ENCODE measurements at places on chromosomes 11 and 22.

DNA sequence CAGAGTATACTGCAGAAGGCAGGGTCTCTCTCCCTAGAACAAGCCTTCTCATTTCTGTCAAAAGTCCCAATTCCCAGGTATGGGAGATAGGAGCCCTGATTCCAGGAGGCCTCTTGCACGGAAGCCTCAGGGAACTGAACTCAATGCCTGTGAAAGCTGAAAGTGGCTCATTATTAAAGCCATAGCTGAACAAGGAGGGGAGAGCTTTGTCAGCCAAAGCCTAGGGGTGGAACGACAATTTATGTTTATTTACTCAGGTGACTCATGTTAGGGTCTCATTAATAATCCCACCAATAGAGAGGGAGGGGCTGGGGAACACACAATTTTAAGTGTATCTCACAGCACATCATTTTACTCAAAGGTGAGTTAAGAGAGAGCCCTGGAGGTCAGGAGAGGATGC lies 44.9 kb downstream of the DSCAML1 start:
- DNase-seq = no peak

DNA sequence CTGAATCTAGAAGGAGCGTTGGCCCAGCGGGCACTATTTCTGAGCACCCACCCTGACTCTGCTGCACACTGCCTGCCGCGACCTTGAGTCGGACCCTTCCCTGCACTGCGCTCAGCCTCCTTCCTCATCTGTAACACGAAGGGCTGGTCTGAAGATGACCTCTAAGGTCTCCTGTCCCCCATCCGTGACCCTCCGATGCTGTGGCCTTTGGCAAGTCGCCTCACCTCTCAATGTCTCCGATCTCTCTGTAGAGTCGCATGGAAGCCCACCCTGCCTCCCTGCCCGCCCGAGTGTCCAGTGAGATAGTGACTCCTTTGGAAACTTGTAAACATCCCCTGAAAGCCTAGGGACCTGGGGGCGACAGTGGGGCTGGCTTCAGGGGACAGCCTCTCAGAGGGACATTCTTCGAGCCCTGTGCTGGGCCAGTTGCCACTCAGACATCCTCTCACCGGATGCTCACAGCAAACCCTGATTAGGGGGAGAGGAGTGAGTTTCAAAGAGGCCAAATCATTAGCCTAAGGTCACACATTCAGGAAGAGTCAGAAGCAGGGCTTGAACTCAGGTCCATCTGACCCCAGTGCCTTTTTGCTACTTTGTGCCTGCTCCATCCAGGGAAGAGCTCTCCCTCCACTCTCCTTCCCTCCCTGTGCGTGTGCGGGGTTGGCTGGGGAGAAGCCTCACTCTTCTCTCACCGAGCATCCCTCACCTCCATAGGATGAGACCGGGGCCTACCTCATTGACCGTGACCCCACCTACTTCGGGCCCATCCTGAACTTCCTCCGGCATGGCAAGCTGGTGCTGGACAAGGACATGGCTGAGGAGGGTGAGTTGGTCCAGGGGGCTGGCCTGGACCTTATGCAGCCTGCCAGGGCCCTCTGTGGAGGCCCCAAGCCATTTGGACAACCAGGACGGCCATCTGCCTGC lies 1.1 kb downstream of the KCTD17 start:
- no peak for DNase-seq

DNA sequence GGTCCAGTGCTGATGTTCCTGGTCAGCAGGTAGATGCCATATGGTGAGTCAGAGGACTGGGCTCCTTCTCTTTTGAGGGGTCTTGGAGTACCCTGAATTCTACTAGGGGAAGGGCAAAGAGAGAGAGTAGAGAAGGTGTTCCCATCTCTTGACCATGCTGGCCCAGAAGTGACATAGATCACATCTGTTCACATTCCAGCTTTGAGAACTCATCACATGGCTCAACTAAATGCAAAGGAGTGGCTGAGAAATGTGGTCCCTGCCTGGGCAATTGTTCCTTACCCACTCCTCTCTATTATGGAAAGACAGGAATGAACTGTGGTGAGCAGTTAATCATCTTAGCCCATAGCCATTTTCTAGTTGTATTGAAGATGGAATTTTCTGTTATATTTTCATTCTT lies 105.4 kb upstream of the TIMP3 start:
- DNase-seq = no peak

DNA sequence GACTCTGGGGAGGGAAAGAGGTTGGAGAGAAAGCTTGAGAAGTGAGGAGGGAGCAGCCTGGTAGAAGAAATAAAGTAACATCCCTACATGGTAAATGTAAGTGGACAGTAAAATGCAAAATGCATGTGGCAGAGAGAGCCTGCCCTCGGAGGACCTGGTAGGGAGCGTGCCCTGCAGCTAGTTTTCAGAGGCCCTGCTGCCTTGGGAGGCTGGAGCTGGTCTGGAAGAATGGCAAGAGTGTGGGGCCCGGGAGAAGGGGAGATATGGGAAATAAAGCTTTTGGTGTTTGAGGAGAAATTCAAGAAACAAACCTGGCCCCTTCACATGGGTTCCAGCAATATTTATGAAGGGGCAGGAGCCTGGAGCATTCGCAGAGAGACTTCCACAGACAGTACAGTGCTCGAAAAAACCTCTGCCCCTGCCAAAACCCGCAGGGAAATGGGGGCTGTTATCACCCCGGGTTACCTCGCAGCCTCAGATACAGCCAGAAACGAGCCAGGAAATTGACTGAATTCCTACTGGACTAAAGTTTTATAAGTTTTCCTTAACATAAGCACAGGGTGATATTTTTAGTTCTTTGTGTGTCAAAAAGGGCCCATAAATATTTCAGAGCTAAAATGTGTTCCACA lies 363.0 kb downstream of the TENM4 start:
- no peak for DNase-seq

GRCh38 chr11:23959462-23959861 lies 537.4 kb upstream of the LUZP2 start:
- no peak for DNase-seq

DNA sequence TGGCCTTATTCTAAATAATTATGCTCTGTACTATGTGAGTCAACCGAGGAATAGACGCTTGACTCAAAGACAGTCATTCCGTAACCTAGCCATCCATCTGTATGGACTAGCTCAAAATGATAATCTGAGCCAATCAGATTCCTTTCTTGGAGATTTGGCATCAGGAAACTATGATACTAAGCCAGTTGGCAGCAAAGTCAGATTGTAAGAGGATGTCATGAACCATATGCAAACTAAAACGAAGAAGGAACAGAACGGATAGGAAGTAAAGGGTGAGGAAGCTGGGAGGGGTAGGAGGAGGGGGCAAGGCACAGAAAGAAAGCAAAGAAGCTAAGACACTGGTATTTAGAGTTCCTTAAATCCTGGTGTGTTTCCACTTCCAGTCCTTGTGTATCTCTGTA lies 10.7 kb upstream of the SESN3 start:
- DNase-seq = no peak

DNA sequence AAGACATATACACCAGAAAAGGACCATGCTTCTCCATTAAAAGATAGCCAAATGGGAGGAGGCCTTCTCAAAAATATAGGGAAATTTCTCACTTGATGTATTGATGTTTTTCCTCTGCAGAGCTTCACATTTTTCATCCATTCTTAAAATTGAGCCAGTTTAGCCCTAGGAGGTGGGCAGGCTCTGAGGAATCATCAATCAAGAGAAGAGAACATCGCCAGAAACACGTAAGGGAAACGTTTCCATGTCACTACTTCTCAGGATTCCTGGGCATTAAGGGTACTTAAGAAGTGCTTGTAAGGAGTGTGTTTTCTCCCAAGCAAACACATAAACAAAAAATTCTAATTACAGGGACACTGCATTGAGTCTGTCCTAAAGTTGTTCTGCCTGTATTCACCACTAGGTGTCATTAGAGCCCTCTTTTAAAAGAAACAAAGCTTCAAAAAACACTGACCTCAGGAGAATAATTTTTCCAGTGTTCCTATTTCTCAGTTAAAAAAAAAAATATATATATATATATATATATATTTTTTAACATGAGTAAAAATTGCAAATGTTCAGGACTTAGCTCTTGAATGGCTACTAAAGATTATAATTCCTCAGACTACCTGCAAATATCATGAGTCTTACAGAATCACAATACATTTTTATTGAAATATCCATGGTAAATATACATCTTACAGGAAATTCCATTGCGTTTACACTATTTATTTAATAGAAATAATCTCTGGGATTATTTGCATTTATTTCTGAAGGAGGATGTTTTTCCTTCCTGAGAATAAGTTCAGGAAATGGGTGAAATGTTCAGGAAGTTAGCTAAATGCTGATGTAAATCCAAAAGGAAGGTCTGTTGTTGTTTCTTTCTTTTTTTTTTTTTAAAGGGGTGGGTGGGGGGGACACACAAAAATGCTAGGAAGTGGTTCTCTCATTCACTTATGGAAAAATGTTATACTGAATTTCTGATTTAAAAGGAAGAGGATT lies 16.0 kb downstream of the FZD4 start:
- DNase-seq = peak; percentile 42

DNA sequence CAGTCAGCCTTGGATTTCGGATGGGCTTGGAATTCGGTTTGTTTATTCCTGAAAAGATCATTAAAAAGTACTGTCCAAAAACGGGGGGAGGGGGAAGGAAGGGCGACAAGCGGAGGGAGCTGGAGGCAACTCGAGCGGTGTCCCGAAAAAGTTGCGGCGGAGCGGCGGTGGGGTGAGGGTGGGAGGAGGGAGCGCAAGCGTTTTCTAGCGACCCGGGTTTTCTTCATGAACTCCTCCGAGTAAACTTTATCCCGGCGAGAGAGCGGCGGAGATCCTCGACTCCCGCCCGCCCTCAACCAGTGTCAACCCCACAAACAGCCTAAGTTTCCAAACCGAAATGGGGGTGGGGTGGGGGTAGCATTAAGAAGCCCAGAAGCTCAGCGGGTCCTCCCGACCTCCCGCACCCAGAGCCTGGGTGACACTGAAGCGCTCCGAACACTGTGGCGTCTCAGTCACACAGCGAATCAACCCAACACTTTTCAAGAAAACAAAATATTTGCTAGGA lies 133.0 kb upstream of the C11orf58 start:
- DNase-seq = no peak

GRCh38 chr11:118834427-118835028 lies 43.6 kb upstream of the DDX6 start:
- DNase-seq = no peak

DNA sequence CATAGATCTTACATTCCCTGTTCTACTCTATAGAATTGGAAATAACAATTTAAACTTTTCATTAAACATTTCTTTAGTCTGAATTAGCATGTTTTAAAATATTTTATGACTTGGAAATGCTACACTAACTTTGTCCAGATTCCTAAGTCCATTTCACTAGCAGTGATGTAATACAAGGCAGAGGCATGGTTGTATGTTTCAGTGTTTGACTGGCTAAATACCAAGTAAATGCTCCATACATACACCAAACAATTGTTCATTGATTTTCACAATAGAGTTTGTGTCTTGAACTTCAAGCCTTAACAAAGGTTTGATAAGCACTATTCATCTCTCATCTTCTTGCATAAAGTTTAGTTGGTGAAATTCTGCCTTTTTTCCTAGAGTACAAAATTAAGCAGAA lies 13.5 kb downstream of the ZBED5 start:
- no peak for DNase-seq

DNA sequence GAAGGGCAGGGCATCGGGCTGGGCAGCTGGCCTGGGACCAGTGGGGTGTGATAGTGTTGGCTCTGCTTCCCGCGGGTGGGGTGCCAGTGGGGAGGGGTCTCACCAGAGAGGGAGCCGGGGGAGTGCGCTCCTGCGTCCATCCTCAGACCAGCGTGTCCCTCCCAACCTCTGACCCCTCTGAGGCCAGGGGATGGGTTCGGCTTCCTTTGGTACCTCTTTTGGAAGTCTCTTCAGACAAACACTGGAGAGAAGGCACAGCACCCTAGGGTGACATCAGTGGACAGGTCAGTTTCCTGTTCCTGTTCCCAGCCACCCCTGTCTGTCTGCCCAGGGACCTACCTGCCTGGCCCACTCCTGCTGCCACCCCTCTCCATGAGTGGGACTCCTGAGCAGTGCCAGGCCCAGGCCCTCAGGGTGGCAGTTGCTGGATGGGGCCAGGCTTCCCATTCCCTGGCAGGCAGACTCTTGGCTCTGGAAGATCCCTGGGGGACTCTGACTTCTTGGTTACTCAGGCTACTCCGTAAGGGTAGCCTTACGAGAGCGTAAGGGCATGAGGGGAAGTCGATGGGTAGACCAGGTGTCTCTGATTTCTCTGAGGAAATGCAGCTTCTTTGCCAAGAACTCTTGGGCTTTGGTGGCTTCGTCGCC lies 2.6 kb downstream of the TAGLN start:
- no peak for DNase-seq

DNA sequence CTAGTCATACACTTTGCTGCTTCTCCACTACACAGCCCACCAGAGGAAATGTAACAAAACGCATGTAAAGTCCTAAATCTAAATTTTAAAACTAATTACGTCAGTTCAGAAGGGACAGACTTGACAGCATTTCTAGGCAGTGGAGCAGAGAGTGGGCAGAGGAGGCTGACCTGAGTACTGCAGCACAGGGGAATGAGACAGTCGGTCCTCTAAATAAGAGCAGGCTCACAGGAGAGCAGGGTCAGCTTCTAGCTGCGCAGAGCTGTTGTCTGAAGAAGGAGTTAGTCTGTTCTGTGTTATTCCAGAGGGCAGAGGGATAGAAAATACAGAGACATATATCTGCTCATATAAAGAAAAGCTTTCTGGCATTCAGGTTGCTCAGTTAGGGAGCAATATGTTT lies 40.3 kb downstream of the JHY start:
- DNase-seq = no peak

GRCh38 chr11:79786961-79787360 lies 346.1 kb upstream of the TENM4 start:
- no peak for DNase-seq

- peak; percentile 8 for DNase-seq
These were observed 137.7 kb downstream of the WT1 start for GRCh38 chr11:32297611-32298011.

- no peak for DNase-seq
These were observed 127.7 kb downstream of the MAML2 start for GRCh38 chr11:96215110-96215782.

DNA sequence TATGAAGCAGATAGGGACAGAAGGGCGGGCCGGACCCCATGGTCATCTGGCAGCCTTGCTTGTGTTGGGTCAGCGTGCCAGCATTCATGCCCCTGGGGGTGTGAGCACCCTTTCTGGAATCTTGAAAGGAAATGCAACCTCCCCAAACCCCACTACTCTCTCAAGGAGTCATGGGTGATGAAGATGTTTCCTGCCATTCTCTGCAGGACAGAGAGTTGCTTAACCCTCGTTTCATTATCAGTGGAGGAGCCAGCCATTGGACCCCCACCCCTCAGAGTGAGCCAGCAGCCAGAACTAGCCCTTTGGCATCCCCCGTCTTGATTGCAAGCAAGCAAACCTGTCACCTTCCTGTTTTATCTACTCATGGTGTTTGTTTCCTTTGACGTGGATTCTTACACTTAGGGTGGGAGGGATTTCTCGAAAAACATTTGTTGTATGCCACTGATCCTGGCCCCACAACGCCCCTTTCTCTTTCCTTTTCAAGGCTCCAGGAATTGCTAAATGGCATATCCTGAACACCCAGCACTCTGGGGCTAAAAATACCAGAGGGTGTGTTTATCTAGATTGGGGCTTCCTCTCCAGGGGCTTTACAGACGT lies 258.3 kb downstream of the ETS1 start:
- no peak for DNase-seq
